Activated CD4-positive, alpha-beta T cell treated with anti-CD3 and anti-CD28 coated beads, Interleukin-2, amount 50 U/mL, for 48 hours (primary cell): ENCODE measurements at places on chromosomes 7 and 10.

GRCh38 chr7:25897261-25897782 lies 254.7 kb upstream of the NFE2L3 start:
- no peak for DNase-seq

DNA sequence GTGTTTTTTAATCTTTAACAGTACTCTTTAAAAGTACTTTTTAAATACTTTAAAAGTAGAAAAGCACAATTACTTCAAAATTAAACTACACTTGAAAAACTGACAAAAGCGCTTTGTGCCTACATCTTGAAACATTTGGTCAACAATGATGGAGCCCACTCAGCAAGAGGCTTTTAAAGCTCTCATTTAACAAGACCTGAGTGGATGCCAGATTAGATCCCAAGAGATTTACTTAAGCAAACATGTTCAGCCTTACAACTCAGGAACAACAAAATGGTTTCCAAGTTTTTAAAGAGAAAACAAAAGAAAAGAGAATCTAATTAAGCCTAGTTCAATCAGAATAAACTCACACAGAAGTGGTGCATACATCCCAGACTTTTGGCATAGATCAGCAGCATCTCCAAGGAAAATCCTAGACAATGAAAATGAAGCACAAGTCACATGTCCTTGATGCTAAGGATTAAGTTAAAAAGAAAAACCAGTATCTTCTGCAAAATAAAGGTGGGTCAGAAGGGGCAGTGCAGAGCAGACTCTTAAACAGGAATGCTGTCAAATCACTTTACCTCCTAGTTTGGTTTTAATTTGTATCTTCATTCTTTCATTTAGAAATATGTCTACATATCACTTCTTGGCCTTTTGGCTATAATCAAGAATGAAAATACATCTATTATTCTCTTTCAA lies 26.2 kb downstream of the HIBADH start:
- no peak for DNase-seq

- no peak for DNase-seq
These were observed 170.3 kb downstream of the NEURL1 start for GRCh38 chr10:103663802-103664201.

DNA sequence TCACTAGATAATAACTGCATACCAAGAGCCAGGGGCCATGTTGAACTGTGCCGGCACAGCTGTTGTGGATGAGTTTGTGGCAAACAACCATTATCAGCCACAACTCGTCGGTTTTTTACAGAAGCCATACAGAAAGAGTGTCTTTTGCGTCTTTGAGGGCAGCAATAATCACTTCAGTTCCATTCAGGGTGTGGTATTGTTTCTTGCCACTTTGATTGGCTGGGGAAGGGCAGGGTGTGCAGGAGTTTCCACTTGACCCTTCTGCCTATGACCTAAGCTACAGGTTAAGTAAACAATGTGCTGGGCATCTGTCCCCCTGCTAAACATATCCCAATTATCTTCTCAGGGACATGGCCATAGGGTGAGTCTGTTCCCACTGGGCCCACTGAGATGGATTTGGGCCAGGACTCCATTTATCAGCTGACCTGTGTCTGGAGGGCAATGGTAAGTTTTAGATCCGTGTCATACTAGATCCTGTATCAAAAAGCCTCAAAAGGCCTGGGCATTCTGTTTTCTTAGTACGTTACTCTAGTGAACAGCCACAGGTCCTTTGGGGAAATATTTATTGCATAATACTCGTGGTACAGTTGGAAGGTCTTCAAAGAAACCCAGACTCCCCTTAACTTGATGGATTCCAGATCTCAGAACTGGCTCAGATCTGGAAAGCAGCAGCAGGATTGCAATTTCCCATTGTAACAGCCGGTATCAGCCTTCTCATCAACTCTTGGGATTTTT lies 15.9 kb downstream of the ZNF3 start:
- DNase-seq = no peak
